ENCODE measurements at places on chromosomes 2 and 18.
A peak's percentile ranks its signal among the peaks of the same experiment; 100 is the strongest.

DNA sequence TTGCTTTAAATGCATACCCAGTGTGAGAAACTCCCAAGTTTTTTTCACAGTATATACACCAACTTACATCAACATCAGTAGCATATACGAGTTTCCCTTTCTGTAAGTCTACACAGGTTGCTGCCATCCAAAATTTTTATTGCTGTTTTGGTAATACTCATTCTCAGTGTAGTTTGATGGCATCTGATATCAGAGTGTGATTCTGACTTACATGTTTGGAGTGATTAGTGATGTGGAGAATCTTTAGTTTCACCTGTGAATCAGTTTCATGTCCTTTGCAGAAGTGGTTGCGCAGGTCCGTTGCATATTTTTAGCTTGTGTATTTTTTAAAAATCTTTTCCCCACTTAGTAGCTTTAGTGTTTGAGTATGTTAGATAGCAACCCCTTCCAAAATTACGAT lies 50.1 kb downstream of the CCDC74A start:
- no peak for DNase-seq

DNA sequence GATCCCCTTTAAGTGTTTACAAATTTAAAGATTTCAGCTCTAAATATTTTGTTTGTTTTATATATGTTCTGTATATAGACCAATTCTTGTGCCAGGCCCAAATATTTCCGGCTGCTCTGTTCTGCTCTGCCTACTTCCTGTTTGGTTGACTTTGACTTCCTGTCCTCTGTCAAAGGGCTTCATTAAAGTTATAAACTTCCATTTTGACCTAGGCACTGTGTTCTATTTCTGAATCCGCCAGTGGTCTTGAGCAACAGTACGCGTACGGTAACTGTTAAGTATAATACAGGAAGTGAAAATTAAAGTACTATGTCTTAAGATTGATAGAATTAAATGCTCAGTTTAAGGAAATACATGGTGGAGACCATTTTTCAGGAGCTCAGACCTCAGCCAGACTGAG lies 13.5 kb upstream of the REL start:
- DNase-seq, result no peak

- no peak for DNase-seq
Observed at GRCh38 chr2:64787698-64788097, 134.0 kb upstream of the SERTAD2 start.

GRCh38 chr2:218229239-218229638 lies 12.2 kb downstream of the ARPC2 start:
- no peak for DNase-seq

DNA sequence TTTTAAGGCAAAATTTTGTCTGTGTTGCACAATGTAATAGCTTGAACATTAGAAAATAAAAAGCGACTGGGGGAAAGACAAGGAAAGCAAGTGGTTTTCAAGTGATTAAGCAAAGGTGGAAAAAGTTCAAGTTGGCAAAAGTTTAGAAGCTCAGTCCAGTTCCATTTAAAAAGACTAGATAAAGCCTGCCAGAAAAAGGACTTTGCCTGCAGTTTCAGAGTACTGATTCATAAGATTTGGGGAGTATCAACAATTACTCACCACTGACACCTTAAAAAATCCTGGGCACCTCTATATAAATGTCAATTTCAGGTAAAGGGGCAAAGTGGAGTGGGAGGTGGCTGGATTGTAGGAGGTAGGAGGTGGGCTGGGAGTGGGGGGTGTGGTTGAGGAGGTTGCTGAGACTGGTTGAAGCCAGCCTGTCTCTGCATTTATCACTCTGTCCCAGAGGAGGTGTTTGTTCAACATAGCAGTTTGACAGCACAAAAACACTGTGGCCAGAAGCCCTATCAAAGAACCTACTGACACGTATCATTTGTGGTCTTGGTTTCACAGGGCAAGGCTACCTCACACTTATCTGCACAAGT lies 14.6 kb downstream of the ZEB2 start:
- no peak for DNase-seq

GRCh38 chr2:143608063-143608423 lies 478.8 kb downstream of the ARHGAP15 start:
- DNase-seq, result no peak

- DNase-seq, result no peak
Observed at GRCh38 chr18:7196421-7196820, 34.5 kb upstream of the LRRC30 start.

DNA sequence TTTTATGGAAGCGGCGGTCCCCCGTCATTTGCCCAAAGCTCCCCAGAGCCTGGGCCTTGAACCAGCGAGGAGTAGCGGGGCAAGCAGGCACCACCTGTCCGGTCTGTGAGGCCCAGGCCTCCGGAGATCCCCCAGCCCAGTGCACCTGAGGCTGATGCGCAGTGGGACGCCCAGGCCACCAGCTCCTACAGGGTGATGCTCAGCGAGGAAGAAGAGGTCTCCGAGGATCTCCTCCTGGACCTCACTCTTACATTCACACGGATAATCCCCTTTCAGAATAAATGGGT lies 220.2 kb downstream of the NDUFA10 start:
- no peak for DNase-seq

GRCh38 chr2:159187106-159187505 lies 99.4 kb downstream of the WDSUB1 start:
- no peak for DNase-seq

DNA sequence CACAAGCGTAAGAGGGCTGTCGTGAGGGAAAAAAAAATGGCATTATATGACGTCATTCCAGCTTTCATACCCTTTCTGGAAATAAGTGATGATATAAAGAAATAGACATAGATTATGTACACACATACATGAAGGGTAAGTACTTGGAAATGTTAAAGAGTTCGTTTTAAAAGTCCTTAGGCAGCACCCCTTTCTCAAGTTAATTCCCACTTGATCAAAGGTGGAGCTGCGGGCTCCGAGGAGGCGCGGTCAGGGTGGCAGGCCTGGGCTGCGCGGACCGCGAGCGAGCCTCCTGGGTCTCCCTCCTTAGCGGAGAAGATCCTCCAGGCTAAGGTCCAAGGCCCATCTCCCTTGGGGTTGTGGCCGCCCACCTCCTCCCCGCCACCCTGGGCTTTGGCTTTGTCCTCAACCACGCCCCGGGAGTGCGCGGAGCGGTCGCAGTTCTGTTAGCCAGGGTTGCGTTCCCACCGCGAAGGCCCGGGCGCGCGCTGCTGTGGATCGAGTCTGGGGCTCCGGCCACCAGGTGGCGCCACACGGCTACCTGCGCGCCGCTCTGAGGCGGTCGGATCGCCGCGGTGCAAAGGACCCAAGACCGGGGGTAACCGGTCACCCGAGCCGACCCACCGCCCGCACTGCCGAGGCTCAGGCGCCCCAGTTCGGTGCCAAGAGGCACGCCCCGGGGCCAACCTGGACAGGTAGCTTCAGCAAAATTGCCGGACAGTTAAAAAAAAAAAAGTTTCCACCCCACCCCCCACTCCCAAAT lies 66.8 kb downstream of the HNRNPLL start:
- DNase-seq, result peak; percentile 35

GRCh38 chr2:23213196-23213595 lies 171.8 kb upstream of the KLHL29 start:
- no peak for DNase-seq

- DNase-seq, result no peak
Observed at GRCh38 chr2:203177361-203177760, 61.5 kb upstream of the CYP20A1 start.

- DNase-seq, result no peak
Observed at GRCh38 chr2:182666674-182667314, 49.3 kb upstream of the DNAJC10 start.

- DNase-seq, result no peak
Observed at GRCh38 chr2:33583194-33583938, 15.7 kb downstream of the FAM98A start.

- no peak for DNase-seq
Observed at GRCh38 chr2:16152928-16153753, 212.8 kb downstream of the MYCN start.

DNA sequence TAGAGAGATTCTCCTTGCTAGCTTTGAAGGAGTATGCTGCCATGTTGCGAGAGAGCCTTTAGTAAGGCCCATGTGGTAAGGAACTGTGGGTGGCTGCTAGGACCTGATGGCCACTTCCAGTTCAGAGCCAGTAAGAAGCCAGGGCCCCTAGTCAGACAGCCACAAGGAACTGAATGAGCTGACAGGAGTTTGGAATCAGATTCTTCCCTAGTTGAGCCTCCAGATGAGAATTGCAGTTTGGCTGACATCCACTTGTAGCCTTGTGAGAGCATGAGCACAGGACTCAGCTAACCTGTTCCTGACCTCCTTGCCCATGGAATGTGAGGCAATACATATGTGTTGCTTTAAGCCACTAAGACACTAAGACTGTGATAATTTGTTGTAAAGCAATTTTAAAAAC lies 1.2 kb upstream of the WDR7 start:
- DNase-seq, result no peak

- DNase-seq, result no peak
Observed at GRCh38 chr2:240399419-240400324, 35.8 kb upstream of the GPC1 start.

DNA sequence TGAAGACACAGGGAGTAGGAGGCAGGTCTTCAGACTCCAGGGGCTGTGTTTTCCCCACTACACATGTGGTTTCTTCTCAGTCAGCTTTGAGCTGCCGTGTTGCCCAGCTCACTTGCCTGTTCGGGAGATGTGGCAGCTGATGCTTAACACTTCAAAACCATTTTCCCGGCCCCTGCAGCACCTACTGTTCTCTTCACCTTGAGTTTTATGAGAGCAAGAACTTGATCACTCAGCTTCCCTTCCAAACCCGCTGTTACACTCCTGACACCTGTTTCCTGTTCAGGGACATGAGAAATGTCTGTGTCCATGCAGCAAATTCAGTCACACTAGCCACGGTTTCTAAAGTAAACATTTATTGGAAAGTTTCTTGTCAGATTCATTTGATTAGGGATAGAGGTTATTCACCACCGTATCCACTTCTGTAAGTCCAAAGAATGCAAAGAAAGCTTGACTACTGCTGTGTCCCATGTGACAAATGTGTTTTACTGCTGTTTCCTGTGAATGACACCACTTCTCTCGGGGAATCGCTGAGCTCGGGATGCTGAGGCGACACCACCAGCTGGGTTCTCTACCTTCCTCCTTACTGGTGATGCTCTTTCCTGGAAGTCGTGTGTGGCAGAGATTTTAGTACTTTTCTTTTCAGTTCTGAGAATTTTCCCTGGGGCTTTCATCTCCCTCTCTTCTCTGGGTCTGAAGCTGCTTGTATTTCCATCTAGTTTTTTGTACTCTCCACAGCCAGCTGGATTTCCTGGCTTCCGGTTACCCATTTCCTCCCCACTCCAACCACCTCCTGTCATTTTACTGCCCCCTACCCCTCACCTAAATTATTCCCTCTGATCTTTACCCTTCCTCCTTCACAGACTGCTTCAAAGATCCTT lies 91.7 kb downstream of the KLF7 start:
- DNase-seq, result no peak

All from DMS79 (cell line).